Foreskin melanocyte (primary cell): ENCODE measurements at places on chromosomes 2 and 18.

GRCh38 chr2:141259683-141260082 lies 871.1 kb downstream of the LRP1B start:
- DNase-seq, result no peak

DNA sequence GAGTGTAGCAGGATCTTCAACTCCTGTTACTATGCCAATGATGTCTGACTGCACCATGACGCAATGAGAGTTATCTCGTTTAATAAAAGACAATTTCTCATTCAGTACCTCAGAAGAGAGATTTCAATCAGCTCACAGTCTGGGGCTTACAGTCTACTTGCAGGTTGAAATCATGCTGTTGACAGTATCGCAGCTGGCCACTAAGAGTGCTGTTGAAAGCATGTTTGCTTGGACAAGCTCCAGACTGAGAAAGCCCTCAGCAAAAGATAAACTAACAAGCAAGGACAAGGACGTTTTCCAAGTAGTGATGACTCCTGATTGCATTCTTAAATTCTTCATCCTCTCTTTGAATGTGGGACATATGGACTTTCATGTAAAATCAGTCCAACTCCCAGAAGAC lies 145.2 kb upstream of the SYT4 start:
- DNase-seq, result no peak

- DNase-seq, result no peak
Measured at GRCh38 chr2:135792401-135793150, 44.4 kb downstream of the LCT start.

DNA sequence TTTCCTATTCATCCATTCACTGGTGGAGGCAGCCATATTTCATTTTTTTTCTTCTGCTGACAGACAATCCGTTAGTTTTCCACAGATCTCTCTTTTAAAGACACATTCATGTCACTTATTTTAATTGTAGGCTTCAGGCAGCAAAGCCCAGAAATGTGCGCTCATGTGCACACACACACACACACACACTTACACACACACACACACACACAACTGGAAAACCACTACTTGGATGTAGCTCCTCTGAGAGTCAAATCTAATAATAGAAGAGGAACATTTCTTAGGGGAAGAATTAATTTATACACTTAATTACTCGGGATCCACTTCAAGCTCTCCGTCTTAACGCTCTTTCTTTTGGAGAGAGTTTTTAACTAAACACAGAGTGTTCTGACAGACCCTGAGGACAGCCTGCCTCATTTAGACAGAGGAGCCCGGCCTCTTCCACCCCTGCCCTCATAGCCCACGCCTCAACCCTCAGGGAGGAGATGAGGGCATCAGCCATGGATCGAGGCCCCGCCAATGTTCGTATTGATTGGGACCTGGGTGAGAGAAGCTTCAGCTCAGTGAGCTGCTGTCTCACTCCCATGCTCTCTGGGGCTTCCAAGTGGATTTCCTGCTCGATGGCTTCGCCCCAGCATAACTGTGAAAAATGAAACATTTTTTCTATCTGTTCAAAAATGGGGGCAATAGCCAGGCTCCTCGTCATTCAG lies 261.4 kb upstream of the SKOR2 start:
- no peak for DNase-seq

DNA sequence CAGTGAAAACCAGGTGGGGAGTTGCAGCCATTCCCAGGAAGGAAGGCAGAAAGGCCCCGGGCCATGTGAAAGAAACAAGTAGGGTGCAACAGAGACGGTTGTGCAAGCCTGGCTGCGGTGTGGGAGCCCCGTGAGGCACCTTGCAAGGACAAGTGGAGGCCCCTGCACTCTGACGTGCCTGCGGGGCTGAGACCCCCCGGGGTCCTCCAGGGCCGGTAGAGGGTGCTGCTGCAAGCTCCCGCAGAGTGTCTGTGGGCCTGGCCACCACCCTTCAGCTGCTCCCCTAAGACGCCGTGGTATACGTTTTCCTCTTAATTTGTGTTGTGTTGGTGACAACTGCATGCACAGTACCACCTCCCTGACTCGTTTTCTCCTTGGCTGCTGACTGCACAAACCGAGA lies 27.4 kb upstream of the MC5R start:
- DNase-seq, result no peak

DNA sequence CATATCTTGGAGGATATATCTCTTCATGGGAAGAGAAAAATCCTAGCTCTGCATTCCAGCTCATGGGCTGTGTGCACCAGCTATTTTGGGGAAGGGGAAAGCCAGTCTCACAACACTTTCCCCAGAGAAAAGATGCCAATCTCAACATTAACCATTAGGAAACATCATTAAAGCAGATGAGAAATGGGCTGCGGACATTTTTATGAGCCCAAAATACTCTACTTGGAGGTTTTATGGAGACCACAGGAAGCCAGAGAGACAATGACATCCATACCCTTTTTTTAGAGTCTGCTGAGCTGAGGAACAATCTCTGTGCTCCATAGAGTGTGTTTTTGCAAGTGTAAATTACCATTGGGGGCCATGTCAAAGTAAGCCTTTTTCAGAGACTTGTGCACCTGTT lies 213.7 kb downstream of the TRIB2 start:
- DNase-seq, result no peak

- no peak for DNase-seq
Measured at GRCh38 chr18:35497027-35497369, 762 bp downstream of the INO80C start.

GRCh38 chr18:11840493-11840892 lies 10.7 kb upstream of the CHMP1B start:
- no peak for DNase-seq

DNA sequence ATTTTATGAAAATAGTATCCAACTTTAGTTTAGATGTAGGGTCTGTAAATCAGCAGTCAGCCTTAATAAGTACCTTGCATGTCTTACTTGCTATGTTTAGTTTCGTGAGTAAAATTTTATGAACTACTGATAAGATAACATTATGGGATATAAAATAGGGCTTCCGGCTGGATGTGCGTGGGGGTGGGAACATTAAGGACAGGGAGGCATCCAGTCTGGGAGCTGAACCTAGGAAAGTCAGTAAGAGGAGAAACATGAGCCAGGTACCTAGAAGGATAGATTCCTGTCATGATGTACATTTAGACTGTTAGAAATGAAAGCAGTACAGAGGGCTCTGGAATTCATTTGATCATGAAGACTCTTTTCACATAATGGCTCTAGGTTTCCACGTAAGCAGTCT lies 12.7 kb upstream of the KCNJ13 start:
- DNase-seq, result no peak

DNA sequence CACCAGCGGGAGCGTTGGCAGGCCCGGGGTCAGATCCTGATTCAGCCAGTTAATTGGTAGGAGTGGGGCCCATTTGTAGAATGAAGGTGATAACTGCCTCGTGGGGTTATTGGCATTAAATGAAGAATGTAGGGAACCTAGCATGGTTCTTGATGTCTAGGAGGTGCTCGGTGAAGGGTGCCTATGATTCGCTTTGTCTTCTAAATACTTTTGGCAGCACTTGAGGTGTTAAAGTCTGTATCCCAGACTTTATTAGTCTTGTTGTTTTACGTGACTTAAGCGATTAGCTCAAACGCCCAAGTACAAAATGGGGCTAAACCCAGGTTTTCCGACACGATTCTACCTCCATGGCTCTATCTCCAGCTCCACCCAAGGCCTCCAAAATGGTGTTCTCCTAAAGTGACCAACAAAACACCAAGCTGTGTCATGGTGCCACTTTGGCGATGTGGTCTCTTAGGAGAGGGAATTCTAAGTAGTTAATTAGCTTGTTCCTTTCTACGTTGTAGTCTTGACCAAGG lies 980 bp upstream of the PPP4R1 start:
- no peak for DNase-seq

DNA sequence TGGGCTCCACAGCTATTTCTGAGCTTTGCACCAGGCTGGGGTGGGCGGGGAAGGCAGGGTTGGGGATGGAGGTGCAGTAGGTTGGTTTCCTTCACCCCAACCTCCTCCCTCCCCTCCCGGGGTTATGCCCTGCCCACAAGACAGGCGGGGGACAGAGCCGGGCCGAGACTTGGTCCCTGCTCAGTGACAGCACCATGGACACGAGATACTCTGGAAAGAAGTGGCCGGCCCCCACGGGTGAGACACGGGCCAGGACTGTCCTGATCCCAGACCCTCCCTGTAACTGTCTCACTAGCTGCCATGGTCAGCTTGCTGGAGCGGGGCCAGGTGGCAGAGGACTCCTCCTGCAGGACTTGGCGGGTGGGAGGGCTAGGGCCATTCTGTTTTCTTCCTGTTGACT lies 59.7 kb downstream of the DYSF start:
- DNase-seq, result no peak

DNA sequence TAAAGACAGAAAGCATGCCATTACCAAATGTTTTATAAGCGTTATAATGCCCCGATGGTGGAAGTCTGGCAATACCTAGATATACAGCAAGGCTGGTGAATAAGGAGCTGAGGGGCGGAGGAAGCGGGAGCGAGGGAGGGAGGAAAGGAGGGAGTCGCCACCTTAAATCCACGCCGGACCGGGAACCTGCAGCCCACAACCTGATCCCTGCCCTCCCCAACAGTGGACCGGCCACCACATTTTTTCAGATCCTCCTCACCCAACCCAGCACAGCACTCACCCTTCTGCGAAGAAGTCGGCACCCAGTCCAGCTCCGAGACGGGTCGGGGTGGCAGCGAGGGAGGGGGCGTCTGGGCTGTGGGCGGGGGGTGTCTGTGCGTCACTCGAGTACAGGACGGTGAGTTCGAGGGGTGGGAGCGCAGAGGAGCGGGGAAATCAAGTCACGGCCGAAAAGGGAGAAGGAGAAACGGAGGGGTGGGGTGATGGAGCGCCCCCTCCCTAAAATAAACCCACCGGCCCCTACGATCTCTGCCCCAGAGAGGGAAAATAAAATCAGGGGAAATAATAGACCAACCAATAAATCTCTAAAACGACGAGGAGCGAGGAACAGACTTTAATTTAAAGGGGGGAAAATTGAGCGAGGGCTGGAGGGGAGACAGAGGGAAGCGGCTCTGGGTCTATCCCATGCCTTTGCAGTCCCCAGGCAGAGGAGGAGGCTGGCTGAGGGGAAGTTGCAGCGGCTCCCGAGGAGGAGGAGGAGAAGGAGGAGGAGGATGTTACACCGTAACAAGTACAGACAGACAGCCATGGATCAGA lies 96.5 kb upstream of the SERTAD2 start:
- DNase-seq, result no peak

GRCh38 chr2:3241971-3242746 lies 135.5 kb downstream of the EIPR1 start:
- DNase-seq, result no peak

GRCh38 chr2:160932960-160933359 lies 227.3 kb upstream of the TANK start:
- no peak for DNase-seq

- no peak for DNase-seq
Measured at GRCh38 chr2:113709022-113709421, 47.4 kb downstream of the SLC35F5 start.

GRCh38 chr2:240149943-240150784 lies 9.7 kb upstream of the OTOS start:
- DNase-seq, result no peak

DNA sequence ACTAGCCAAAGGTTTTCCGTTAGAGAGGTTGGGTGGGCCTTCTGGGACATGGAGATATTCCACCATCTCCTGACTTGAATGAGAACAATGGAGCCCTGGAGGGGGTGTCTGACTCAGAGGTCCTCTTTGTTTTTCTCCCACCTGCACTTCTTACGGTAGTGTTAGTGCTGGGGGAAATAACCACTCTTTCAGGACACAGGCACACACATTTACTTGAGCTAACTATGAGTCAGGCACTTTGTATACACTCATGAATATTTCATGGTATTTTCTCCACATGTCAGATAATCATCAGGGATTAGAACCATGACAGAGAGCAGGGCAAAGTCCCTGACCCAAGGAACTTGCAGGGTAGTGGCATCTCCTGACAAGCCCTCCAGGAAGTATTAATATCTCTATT lies 439.1 kb downstream of the TSN start:
- DNase-seq, result no peak

DNA sequence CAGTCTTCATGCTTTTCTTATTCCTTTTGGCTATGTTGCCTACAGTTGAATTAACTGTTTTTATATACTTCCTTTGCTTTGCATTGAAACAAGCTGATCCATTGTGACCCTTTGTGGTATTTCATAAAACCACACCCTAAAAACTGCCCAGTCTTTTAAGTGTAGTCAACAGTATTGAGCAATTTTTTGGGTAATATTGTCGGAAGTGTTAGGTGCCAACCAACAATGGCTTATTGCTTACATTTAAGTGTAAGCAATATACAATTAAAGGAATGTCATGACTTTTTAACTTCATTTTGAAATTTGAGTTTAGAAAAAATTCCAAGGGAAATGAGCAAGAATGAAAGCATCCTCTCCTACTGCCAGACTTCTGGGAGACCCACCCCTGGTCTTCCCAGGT lies 174.1 kb downstream of the NEDD4L start:
- DNase-seq, result peak; percentile 72

DNA sequence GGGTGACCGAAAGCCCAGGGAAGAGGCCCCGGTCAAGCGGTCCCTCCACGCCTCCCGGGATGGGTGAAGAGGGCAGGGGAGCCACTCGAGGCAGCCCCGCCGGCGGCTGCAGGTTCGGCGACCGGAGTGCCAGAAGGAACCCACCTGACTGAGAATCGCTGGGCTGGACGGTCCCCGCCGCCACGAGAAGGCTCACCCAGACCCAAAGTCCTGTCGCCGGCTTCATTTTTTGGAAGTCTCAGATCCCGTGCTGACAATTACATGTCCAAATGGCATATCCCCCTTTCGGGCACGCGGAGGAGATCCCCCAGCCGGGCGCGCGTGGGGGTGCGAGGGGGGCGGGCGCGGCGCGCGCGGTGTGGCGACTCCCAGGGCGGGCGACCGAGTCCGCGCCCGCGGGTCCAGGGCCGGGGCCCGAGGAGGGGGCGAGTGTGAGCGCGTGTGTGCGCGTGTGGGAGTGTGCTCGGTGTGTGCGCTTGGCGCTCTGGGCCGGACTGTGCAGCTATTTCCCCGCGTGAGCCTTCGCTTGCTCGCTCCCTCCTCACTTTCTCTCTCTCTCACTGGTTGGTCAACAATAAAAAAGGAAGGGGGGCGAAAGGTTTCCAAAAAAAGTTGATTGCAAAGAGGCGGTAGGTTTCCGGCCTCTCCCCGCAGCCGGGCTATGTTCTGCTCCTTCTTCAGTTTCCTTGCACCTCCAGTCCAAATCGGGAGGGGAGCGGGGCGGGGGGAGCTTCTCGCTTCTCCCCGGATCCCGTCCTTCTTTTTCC lies at the start of gene ERBB4:
Gene ERBB4, minus strand, starts transcription at position 498 of the 767 bp plus-strand sequence. Its CDS starts 272 bp downstream, at position 226.
- DNase-seq, result no peak

DNA sequence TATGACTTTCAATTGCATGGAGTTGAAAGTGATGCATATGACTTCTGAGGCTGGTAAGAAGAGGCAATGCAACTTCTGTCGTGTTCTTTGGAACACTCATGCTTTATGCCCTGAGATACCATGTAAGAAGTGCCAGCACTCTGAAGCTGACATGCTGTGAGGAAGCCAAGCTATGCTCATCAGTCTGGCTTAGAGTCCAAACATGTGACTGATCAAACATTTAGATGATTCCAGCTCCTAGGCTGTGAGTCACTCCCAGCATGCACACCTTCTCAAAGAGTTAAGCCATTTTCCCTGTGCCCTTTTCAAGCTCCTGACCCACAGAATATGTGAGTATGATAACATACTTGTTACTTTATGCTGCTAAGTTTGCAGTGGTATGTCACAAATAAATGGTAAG lies 15.8 kb upstream of the VRK2 start:
- DNase-seq, result no peak

GRCh38 chr18:79672490-79673276 lies 6.9 kb upstream of the CTDP1 start:
- DNase-seq, result no peak
